ENCODE measurements at places on chromosomes 3 and 15. TPM values are rescaled to one million over a fixed set of nuclear protein-coding genes. Genes with fewer than 3 reads are reported as not detected.

Gene CHRM5
- total RNA-seq, result not detected

GRCh38 chr3:4999531-5000184 is 20.4 kb downstream of the BHLHE40 start:
- no peak for DNase-seq

DNA sequence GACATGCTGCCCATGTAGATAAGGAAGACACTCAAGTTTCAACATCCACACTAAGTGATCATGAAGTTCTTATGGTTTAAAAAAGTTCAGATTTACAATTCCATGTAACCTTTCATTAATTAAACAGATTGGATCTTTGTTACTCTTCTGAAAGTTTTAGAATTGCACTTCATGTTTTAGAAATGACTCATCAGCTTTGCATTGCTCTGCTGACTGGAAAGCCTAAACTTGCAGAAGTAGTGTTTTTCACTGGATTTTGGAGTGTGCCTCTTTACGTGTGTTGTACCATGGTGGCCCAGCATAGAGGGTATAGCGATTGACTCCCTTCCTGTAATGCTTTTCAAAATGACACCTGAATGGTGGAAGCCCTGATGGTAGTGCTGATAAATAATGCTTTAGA is 157.9 kb downstream of the BBX start:
- DNase-seq, result no peak

Gene ZNF662
- 1.4 TPM for total RNA-seq

DNA sequence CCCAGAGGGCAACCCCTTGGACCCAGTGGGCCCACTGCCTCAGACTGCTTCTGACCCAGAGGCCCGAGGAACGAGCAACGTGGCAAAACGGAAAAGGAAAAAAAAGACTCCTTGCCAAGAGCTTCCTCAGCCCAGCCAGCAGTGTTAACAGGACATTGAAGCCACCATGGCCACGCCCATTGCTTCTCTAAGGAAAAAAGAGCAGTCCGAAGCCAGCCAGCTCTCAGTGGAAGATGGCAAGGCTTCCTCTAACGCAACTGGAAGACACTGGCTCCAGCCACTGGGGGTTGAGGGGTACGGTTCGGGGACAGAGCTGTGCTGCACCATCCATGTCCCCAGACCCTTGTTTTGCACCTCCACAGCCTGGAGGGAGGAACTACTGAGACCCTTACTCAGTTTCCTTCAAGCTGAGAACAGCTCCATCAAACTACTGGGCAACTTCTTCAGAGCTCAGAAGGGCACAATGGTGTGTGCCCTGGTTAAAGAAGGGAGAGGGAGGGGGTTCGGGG is 10.7 kb downstream of the BMF start:
- DNase-seq, result no peak

DNA sequence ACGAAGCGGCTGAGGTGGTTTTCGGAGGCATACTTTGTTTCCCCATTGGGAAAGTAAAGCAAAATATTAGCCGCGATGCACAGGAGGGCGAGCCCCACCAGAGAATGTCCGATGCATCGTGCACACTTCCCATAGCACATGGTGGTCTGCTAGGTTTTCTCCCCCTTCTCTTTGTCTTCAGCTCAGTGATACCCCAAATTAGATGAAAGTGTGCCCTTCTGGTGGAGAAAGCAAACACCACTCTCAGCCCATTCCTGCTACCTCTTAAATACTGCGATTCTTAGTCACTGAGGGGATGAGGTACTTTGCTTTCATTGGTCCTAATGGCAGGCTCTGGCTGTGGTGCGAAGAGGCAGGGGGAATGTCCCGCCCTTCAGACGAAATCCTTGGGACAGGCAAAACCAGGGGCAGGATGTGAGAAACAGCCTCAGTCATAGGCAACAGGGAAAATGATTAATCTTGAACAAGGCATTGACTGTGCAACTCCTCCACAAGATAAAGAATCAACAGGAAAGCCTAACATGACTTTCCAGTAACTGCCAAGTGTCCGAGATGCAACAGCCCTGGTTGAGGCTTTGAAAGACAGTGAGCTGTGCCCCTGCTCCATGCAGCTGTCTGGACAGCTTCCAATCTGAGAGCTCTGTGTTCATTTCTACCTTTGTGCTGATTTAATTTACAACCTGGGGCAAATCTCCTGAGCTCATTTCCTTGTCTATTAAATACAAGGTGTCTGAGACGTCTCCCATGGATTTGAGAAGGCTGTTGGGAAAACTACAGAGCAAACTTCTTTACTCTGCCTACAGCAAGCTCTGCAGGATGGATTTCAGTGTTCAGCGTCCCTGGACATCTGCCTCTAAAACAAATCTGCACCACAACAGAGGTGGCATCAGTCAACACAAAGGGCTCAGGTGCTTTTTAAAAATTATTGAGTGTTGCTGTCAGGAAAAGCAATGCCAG is at the start of gene TM4SF1:
TM4SF1 (minus strand) TSS at position 242 of the 957 bp plus-strand sequence; CDS start at position 140, 102 bp downstream.
- DNase-seq, result peak; percentile 100

DNA sequence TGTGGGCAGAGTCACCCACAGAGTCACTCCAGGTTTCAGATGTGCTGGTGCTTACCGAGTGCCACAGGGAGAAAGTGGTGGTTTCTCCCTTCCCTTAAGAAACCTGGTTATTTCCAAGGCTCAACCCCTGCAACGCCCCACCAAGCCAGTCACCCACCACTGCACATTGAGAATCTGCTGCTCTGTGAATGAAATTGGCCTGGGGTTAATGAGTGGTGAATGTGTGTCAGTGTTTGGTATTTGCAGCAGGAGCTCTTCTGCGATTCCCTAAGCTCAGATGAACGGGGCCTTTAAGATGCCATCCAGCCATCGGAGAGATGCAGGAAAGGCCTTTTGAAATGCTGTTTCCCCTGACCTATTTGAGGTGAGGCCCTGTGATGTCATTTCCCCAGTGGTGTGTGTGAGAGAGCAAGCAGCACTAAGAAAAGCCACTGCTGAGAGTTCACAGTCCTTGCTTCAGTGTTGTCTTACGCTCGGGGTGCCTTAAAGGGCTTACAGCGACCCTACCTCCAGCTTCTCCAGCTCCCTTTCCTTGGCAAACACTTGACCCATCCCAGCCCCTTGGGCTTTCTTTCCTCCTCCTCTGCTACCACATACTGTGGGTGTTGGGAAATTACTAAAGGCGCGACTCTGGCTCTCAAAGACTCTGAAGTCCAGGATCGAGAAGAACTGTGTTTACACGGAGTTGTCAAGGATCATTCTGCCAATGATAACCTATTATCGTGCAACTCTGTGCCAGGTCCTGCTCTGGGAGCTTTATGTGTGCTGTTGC is 68.9 kb downstream of the SMAD3 start:
- DNase-seq, result no peak

GRCh38 chr3:126353694-126354321 is 3.4 kb downstream of the KLF15 start:
- no peak for DNase-seq
